ENCODE measurements at places on chromosomes 7 and 10.

- no peak for DNase-seq
These were observed 226.1 kb downstream of the PTEN start for GRCh38 chr10:88089498-88089897.

DNA sequence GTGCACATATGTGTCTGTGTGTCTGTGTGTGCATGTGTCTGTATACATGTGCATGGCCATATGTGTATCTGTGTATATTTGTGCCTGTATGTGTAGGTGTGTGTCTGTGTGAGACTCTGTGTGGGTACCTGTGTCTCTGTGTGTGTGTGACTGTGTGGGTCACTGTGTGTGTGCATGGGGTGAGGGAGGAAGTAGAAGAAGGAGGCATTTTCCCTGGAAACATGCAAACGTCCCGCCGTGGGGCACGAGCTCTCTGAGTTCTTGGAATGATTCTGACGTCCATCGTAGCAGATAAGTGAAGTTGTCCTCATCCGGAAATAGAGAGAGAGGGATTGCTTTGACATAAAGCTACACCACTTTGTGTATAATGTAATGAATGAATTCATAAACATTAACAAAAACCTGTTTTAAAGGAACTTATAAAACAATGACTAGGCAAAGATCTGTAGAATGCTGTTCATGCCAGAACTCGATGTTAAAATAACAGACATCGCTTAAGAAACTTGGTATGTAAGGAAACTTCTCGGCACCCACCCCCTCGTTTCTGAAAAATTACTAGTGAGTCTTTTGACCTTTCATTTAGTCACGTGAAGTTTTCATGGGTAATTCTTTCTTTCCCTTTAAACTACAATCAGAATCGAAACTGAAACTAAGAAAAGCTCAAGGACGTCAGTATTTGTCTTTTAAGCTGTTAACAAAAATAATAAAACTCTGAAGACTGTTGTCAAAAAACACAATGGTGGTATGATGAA is 43.6 kb upstream of the KLF6 start:
- DNase-seq = no peak

- no peak for DNase-seq
These were observed 35.5 kb upstream of the VDAC2 start for GRCh38 chr10:75175046-75175445.

DNA sequence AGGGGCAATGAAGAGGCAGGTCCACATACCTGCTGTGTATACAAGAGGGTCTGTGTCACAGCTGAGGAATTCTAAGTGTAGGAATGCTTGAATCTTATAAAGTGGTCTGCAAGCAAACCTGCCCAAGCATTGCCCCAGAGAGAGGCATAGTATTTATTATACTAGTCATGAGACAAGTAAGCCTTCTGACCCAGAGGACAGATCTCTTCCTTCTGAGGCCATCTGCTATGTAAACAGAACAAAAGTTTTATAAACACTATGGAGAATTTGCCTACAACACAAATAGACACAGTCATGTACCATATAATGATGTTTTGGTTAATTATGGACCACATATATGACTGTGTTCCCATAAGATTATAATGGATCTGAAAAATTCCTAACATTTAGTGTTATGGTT is 388.2 kb downstream of the NEBL start:
- no peak for DNase-seq

DNA sequence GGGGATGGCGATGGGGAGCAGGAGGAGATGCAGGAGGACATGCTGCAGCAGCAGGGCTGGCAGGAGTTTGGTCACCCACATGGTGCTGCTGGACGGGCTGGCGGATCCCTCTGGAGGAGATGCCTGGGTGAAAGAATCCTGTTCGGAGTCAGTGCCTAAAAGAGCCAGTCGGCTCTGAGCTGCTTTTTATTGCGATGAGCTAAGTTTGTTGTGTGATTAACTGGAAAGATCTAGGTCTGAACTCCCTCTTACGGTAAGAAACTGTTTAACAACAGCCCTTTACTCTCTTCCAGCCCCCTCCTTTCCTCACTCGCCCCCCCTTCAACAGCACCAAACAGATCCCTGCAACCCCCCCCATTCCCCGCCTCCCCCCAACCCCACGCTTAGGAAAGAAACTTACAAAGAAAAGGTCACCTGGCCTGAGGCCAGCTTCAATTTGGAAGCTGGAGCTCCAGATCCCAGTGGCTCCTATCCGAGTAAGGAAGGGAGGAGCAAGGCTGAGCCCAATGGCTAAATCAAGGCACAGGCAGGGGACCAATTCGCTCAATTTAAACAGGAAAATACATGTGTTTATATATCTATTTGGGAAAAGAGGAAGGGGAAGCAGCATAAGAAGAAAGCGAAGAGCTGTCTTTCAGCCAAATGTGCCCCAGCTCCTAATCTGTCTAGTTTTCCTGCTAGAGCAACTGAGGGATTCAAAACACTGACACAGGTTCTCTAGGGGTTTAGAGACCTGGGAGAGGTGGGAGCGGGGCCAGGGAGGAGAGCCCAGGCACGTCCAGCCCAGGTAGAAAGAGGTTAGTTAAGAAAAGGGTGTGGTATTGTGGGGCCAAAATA is at the start of gene HGF:
TSS of gene HGF (minus strand) at position 157 of the 837 bp plus-strand sequence. CDS start at position 81, 76 bp downstream.
- DNase-seq = peak; percentile 36

Data from SK-N-SH (cell line).